ENCODE measurements at places on chromosomes 11 and 22. TPM values are rescaled to one million over a fixed set of nuclear protein-coding genes. Genes with fewer than 3 reads are reported as not detected.

The KDELR3 gene
- total RNA-seq = 72.8 TPM

The ASRGL1 gene
- total RNA-seq = 10.6 TPM

The ANO9 gene
- not detected for total RNA-seq

DNA sequence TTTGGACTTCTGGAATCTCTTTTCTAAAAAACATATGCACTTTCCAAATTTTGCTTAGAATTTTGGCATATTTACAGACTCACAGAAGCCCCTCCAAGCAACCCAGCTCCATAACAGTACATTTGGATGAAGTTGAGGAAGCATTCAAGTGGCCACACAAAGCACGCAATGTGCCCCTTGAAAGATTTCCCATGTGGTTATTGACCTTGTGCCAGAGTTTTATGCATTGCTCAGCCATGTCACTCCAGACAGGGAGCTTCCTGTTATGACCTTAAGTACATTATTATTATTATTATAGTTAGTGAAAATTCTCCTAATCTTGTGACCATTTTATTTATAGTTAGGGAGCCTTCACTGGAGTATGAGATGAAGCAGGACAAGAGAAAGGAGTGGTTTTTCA is 35.0 kb upstream of the BDNF start:
- DNase-seq = no peak

- no peak for DNase-seq
These were observed 41.1 kb downstream of the AMOTL1 start for GRCh38 chr11:94809251-94809650.

DNA sequence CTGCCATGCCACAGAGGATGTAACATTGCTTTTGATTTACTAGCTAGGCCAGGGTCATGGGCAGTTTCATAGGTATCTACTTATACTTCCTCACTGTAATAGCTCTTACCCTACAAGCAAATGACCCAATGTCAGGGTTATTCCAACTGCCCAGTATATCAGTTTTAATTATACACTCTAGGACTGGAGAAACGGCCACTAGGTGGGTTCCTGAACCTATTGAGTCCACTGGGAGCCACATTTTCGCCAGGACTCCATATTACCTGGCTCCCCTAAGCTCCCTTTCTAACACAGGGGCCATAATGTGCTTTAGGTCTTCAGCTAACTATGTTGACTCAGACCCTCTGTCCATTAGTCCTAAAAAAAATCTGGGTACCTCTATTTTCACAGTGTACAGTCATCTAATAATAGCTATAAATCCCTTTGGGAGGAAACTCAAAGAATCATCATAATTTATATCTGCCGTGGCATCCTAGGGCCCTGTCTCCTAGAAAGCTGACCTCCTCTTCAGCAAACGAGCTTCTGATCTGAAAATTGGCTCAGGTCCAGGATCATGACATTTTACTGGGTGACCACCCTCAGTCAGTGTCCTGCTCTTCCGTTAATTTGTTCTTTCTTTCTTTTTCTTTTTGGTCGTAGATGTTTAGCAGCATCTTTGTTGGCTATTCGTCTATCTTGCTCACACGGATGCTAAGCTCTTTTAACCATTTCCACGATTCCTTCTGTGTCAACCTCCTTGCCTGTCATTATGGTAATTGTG is 244.3 kb downstream of the FAM76B start:
- DNase-seq = no peak
